ENCODE measurements at places on chromosomes 3 and 15.
A peak's percentile ranks its signal among the peaks of the same experiment; 100 is the strongest.

GRCh38 chr15:31135523-31135922, 34.0 kb upstream of the TRPM1 start:
- DNase-seq = no peak

DNA sequence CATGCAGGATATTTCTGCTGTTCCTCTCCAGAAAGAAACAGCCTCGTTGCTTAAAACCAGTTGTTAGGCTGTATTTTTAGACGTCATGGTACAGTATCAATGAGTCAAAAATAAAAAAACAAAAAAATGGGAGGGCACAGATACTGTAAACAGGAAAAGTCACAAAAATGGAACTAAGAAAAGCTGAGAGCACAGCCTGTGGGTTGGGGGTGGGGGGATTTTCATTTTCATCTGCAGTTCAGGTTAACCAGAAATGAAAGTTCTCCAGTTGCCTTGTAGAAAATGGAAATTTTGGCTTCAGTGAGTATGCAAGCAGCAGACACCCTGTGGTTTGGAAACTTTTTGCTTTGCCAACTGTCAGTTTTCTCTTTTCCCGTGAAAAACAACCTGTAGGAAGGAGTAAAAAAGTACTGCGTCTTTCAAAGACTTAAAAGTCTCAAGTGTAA, 59.0 kb downstream of the FRMD4B start:
- DNase-seq = peak; percentile 13

GRCh38 chr3:112688819-112689218, 47.9 kb upstream of the CCDC80 start:
- DNase-seq = no peak

DNA sequence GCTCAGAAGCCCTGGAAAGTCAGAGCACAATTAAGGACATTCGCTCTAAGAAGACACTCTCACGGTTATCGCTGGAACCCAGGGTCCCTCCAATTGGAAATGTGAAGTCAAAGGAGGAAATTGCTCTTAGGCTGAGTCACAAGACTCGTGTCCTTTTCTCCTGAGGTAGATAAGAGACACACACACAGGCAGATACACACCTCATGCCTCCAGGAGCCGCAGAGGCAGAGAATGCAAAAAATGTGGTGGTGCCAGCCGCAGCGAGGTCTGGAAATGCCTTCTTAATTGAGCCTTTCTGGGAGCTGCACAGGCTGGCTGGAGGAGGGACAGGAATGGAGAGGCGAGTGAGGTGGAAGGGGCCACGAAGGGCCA, 189.3 kb downstream of the OPA1 start:
- DNase-seq = no peak

DNA sequence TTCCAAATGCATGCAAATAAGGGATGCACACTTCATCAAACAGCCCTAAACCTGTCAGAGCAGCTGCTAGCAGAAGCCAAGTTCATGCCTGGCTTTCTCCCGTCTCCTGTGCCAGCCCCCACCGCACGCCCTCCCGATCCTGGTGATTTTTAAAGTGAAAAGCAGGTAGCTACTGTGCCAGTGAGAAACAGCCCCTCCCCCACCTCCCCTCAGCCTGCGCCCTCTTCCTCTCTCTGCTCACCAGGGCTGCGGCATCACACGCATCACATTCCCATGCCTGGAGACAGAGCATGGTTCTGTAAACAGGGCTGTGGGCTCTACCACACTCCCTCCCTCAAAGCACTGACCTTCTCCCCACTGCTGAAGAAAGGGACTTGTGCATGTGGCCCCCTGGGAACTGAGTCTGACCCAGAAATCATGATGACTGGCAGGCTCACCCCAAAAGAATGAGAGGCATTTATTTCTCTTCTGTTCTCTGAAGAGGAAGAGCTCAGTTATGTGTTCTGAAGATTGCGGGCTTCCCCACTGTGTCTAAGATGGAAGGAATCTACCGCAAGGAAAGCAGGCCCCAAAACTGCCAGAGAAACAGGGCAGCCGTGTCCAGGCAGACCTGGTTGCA, 14.5 kb upstream of the SLC6A1 start:
- no peak for DNase-seq

- DNase-seq = no peak
Observed at GRCh38 chr15:98904544-98904943, 103.0 kb downstream of the PGPEP1L start.

DNA sequence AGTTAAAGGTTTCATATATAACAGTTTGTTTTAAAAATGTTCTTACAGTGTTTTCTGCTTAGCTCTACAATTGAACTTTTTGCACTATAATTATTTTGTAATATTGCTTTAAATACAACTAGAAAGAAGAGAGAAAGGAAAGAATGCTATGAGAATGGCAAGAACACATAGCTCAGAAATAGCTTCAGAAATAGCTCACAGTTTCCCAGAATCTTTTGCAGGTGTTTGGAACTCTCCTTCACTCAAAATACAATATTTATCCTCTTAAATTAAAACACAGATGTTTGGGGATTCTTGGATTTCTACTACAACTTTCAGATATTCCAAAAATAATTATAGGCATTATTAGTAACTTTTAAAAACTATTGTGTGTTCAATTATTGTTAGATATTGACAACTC, 658.0 kb upstream of the DPPA4 start:
- DNase-seq = no peak

DNA sequence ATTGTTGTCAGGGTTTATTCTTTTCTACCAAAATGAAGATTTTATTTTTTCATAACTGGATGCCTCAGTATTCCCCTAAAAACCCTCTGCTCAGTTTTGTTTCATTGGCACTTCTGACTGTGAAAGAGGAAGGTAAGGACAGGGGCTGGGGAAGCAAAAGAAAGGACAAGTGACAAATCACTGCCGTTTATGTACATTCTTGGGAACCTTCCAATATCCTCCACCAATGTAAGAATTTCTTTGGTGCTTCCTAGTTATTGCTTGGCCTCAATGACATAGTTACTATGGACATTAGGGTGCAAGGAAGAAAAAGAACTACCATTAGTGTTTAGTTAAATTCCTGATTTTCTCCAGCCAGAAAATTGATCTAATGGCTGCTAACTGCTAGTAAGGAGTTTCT, 131.0 kb upstream of the C15orf61 start:
- no peak for DNase-seq

DNA sequence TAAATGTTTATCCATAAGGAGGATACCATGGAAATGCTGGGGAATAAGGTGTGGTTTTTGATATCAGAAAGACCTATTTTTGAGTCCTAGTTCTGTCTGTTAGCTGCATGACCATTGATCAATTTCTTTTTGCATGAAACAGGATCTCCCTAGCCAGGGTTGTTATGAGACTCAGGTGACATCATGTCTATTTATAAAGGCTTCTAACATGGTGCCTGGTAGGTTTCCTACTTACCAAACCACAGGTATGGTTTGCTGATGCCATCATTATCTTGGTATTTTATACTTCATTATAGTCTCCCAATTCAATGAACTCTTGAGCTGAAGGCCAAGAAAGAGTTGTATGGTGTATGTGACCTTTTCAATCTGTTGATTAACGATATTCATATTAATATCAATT, 144.0 kb downstream of the CLSTN2 start:
- DNase-seq = no peak

DNA sequence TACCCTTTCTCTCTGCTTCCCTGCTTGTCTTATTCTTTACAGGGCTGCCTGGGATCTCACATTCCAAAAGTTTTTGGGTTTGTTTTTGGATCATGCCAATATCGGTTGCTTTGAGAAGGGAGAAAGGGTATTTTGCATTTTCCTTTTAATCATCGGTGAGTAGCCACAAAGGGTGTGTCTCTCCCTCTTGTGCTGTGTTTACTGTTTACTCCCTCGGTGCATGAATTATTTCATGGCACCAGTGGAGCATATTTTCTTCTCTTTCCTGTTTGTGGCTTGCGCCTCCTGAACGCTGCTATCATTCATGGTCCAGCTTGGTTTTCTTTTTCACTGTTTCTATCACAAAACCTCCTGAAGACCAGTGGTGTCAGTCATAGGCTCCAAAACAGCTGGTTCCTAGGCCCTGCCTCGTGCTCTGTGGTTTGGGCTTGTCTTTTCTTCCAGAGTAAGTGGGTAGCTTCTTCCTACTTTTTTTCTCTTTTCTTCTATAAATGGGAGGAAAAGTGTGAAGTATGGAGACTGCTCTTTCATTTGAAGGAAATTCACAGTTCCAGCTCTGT, 54.9 kb downstream of the IGF1R start:
- DNase-seq = no peak

- DNase-seq = no peak
Observed at GRCh38 chr15:76258460-76258859, 52.8 kb downstream of the ETFA start.

GRCh38 chr15:78148392-78149067, 632 bp upstream of the IDH3A start:
- DNase-seq = no peak

DNA sequence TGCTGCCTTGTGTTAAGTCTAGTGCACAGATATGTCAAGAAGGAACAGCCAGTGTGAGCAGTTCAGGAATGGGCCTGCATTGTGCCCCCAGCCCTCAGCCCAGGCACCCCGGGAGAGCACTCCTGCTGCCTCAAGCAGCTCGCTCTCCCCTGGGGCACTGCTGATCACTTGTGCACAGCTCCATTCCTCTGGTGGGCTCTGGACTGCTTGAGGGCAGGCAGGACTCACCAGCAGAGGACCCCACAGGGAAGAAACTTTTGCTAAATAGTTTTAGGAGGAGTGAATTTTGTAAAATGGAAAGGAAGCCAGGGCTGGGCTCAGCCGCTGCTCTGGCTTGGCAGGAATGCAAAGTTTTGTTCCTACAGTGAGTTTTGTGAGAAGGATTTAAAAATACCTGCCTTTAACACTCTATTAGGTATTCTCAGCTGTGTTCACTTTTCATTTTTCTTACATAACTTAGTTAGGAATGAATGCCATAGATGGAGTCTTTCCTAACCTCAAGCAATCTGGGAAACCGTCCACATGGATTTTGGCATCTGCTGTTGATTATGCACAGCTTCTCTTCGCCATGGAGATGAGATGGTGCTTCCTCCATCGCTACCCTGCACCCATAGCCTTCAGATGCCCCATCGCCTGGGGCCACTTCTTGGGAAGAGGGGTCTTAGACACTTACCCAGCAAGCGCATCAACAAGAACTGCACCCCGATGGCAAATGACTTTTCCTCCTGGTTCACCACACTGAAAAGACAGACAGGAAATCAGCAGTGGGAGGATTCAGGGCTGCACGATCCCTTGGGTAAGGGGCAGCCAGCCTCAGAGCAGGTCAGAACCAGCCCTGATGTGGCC, 42.3 kb upstream of the RAB6B start:
- no peak for DNase-seq

Measured in stimulated activated CD8-positive, alpha-beta memory T cell treated with anti-CD3 and anti-CD28 coated beads, Interleukin-7, amount 100 ng/mL, for 24 hours (primary cell).